Stromal cell of bone marrow (primary cell): ENCODE measurements at places on chromosomes 2 and 18.

GRCh38 chr2:75513616-75514170 lies 47.0 kb downstream of the EVA1A start:
- DNase-seq = no peak

- no peak for DNase-seq
Observed at GRCh38 chr18:23809415-23809814, 120.2 kb downstream of the LAMA3 start.

DNA sequence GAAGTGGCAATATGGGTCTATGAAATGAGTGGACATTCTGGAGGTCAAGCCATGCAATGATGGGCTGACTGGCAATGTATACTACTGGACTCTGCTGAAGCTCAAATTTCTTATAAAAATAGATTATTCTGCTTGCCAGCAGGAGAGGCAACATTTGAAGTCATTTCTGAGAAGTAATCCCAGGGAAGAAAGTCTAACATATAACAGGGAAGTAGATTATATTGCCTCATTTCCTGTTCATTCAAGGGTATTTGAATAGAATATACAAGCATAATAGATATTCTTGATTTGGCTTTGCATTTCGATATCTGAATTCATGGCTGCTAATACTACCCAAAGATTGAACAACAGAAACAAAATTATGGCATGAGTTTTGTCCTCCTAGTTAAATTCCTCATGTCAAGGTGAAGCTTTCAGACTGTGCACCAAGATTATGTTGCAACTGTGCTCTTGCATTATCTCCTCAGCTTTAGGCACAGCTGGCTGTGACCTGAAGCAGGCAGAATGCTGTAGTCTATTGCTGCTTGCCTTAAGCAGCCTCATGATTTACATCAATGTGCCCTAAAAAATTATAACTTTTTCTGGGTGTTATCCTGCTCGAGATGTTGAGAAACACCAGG lies 13.3 kb upstream of the TMX3 start:
- DNase-seq = no peak

DNA sequence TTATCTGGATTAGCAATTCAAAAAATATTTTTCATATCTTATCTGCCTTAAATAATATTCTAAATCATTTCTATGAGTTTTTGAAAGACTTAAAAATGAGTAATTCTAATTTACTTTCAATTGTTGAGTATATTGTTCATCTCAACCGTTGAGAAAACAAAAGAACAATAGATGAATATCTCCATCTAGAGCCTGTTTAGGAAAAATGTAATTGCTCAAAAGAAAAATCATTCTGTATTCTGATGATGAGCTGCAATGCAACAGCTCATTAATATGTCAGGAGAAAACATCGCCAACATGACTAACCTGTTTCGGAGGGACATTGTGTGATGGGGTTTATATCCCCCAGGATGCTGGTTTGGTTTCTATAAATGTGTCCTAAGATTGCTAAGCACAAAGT lies 417.6 kb downstream of the SUCLG1 start:
- no peak for DNase-seq

- DNase-seq = no peak
Observed at GRCh38 chr2:223751012-223751411, 86.4 kb downstream of the AP1S3 start.
